Activated T-cell treated with anti-CD3 and anti-CD28 coated beads, Interleukin-2, amount 50 U/mL, for 24 hours (primary cell): ENCODE measurements at places on chromosomes 13 and 19.
A peak's percentile ranks its signal among the peaks of the same experiment; 100 is the strongest.

DNA sequence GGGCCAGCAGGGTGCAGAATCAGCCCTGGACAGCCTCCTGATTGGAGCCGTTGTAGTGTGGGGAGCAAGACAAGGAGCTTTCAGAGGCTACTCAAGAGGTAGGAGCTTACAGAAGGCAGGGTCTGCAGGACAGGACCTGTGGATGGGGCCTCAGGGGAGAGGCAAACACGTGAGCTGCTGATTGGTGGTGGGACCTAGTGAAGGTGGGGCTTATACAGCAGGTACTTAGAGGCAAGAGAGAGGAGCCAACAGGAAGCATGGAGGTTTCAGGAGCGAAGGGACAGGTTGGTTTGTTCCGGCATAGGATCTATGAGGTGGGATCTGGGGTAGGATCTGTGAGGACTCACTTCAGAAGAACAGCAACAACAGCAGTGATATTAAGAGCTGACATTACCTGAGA, 32.4 kb downstream of the ZSWIM4 start:
- peaks cover 1% of the 10 kb centered on the region for H3K4me1 ChIP-seq
- H3K36me3 ChIP-seq: peaks cover 27% of the 10 kb centered on the region

GRCh38 chr13:99391781-99392469, 84.7 kb upstream of the GPR183 start:
- H3K27me3 ChIP-seq: no peaks in the 10 kb centered on the region
- peaks cover 12% of the 10 kb centered on the region for H3K36me3 ChIP-seq

GRCh38 chr13:101515504-101515903, 63.0 kb downstream of the ITGBL1 start:
- no peak for DNase-seq
- no peaks in the 10 kb centered on the region for H3K36me3 ChIP-seq

DNA sequence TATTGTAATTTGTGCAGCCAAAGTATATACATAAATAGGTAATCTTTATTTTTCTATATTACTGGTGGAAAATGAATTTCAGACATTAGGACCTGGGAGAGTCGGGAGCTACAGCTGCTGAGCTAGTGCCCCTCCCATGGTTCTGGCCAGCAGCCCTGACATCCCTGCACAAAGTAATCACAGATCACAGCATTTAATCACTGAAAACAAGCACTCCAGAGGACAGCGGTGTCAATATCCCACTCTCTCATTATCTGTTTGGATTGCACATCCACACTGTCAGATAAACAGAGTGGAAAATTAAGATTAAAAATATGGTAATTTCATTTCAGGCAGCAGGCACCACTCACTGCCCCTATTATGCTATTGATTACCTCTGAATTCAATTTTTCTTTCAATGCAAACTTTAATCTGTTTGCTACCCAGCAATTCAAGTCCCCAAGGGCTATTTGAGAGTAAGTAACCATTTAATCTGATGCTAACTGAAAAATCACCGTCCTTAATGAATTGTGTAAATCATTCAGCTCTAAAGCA, 254.1 kb upstream of the SOX21 start:
- no peaks in the 10 kb centered on the region for H3K36me3 ChIP-seq
- no peak overlapping the region for H3K4me3 ChIP-seq
- H3K27me3 ChIP-seq: peaks cover 83% of the 10 kb centered on the region
- H3K4me1 ChIP-seq: peaks cover 12% of the 10 kb centered on the region
- H3K27ac ChIP-seq: no peak overlapping the region
- DNase-seq: no peak

GRCh38 chr19:5694956-5695648, 5.0 kb downstream of the RPL36 start:
- H3K27me3 ChIP-seq: no peaks in the 10 kb centered on the region
- peak overlapping the region; percentile 98 for H3K27ac ChIP-seq
- H3K36me3 ChIP-seq: peaks cover 89% of the 10 kb centered on the region

DNA sequence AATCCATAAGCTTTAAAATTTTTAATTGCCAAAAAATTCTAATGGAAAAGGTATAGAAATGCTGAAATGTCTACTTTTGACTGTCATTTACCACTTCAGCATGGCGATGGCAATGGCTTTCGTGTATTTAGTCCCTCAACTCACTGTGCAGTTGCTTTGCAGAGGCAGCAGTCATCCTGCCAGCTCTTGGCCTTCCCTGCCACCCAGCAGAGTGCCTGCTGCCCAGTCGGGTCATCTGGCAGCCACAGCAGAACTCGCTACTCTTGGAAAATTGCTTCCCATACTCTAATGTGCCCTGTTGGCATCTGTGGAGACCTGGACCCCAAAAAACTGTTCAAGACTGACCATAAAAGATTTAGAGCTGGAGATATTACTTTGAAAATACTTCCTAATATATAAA, 383.2 kb downstream of the UQCRFS1 start:
- no peak for DNase-seq
- no peaks in the 10 kb centered on the region for H3K27me3 ChIP-seq
- no peak overlapping the region for H3K4me3 ChIP-seq
- no peaks in the 10 kb centered on the region for H3K36me3 ChIP-seq

- no peaks in the 10 kb centered on the region for H3K36me3 ChIP-seq
- H3K4me3 ChIP-seq: no peak overlapping the region
- no peaks in the 10 kb centered on the region for H3K27me3 ChIP-seq
- DNase-seq: no peak
- no peaks in the 10 kb centered on the region for H3K4me1 ChIP-seq
Observed at GRCh38 chr13:75978818-75979217, 342.7 kb downstream of the LMO7 start.

DNA sequence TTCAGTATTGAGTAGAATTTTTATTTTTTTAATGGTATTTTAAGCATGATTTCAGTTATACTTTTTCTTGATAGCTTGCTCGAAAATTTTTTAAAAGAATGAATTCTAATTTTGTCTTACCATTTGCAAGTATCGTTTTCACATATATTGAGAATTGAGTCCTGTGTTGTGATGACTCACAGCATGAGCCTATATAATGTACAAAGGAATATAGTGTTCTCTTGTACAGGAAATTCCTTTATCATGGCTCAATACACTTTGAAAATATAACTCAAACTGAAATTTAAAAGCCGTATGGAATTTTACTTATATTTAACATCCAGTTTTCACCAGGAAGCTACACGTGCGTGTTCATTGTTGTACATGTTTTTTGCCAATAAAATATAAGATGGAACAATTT, 161.1 kb upstream of the TMTC4 start:
- no peaks in the 10 kb centered on the region for H3K36me3 ChIP-seq
- no peak overlapping the region for H3K4me3 ChIP-seq
- no peaks in the 10 kb centered on the region for H3K4me1 ChIP-seq
- no peak for DNase-seq
- peaks cover 4% of the 10 kb centered on the region for H3K27me3 ChIP-seq

- H3K36me3 ChIP-seq: no peaks in the 10 kb centered on the region
- DNase-seq: no peak
- no peak overlapping the region for H3K4me3 ChIP-seq
- H3K27ac ChIP-seq: no peak overlapping the region
Observed at GRCh38 chr13:38777347-38778119, 90.7 kb downstream of the FREM2 start.

- peaks cover 49% of the 10 kb centered on the region for H3K36me3 ChIP-seq
- peak overlapping the region; percentile 100 for H3K27ac ChIP-seq
- DNase-seq: peak; percentile 87
Observed at GRCh38 chr19:35153701-35154524, 622 bp upstream of the FXYD5 start.

- no peaks in the 10 kb centered on the region for H3K36me3 ChIP-seq
- DNase-seq: no peak
- H3K27me3 ChIP-seq: no peaks in the 10 kb centered on the region
- H3K4me1 ChIP-seq: no peaks in the 10 kb centered on the region
- no peak overlapping the region for H3K4me3 ChIP-seq
Observed at GRCh38 chr13:70732611-70733010, 624.4 kb upstream of the KLHL1 start.

GRCh38 chr19:5554828-5555227, 12.9 kb downstream of the TINCR start:
- H3K27me3 ChIP-seq: peaks cover 13% of the 10 kb centered on the region
- DNase-seq: no peak
- no peak overlapping the region for H3K27ac ChIP-seq
- no peaks in the 10 kb centered on the region for H3K36me3 ChIP-seq

DNA sequence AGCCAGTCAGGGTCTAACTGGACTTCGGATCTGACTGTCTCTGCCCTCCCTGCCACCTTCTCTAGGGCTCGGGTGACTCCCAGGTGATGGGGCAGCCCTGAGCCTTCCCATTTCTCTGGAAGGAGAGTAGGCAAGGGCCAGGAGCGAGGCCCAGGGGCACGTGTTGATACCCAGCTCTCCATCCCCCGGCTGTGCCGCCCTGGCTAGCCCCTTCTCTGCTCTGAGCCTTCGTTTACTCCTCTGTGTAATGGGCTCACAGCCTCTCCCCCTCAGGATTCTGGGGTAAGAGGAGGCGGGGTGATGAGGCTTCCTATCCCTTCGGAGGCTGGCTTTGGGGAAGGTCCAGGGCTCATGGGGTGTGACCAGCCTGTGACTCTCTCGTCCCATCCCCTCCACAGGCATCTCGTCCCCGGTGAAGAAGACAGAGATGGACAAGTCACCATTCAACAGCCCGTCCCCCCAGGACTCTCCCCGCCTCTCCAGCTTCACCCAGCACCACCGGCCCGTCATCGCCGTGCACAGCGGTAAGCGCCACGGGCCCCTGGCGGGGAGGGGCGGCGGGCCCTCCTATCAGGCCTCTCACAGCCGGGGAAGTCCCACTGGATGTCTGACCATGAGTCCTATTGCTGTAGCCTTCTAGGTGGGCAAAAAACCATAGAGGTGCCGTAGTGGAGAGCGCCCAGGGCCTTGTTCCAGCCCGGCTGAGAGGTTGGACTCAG, 31.6 kb downstream of the SMIM24 start:
- H3K4me3 ChIP-seq: no peak overlapping the region
- no peaks in the 10 kb centered on the region for H3K27me3 ChIP-seq
- H3K27ac ChIP-seq: no peak overlapping the region
- H3K4me1 ChIP-seq: peaks cover 3% of the 10 kb centered on the region

- H3K27ac ChIP-seq: no peak overlapping the region
- DNase-seq: no peak
- peaks cover 77% of the 10 kb centered on the region for H3K27me3 ChIP-seq
- peaks cover 5% of the 10 kb centered on the region for H3K4me1 ChIP-seq
Observed at GRCh38 chr13:111066544-111066943, 48.6 kb upstream of the ARHGEF7 start.

GRCh38 chr19:31541396-31541795, 192.2 kb upstream of the TSHZ3 start:
- H3K36me3 ChIP-seq: no peaks in the 10 kb centered on the region
- no peak overlapping the region for H3K4me3 ChIP-seq
- no peak overlapping the region for H3K27ac ChIP-seq
- DNase-seq: no peak
